Activated effector memory CD4-positive, alpha-beta T cell treated with Interleukin-2 at 50 U/mL for 16 hours (primary cell): ENCODE measurements at places on chromosomes 13 and 19.
A peak's percentile ranks its signal among the peaks of the same experiment; 100 is the strongest.

DNA sequence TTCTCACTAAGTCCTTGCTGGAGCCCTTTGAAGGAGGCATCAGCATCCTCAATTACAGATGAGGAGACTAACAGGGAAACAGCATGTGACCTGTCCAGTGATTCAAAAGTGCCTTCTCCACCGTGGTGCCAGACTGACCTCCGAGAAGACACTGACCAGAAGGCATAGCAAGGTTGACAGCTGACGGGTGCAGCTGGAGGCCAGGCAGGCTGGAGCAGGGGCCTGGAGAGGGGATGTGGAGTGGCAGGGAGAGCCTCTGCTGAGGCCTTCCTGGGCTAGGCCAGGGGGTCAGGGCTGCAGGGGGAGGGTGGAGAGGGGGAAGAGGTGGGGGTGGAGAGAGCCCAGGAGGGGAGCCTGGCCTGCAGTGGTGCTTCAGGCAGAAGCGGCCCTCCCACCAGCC, 66.3 kb downstream of the KCTD15 start:
- no peak for DNase-seq

DNA sequence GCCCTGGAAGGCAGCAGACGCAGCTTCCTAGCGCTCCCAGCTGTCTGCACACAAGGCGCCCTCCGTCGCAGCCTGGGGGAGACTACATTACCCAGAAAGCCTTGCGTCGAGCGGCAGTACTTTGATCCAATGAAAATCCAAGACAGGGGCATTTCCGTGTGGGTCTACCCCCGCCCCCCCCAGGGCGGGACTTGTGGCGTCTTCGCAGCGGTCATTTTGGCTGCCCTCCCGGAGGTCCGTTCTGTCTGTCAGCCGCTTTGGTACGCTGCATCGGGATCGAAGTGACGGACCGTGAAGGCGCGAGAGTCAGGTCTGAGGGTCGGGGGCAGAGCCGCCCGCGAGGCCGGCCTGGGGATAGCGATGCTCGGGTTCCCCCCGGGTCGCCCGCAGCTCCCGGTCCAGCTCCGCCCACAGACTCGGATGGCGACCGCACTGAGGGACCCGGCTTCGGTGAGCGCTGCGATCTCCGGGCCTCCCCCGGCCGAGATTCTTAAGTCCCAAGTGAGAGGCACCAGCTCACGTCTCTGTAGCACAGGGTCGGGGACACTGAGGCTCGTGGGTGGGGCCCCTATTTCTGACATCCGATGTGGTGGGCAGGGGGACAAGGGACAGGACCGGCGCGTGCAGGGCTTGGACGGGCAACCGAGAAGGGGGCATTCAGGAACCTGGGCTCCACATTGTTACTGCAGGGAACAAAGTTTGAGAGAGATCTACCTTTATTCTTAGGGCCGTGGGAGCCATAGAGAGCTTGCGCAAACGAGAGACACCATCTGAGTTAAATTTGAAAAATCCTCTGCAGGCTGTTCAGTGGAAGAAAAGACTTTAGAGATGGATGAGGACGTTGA, at the start of gene ZNF211:
ZNF211 (plus strand) TSS at position 182 of the 845 bp plus-strand sequence; CDS start at position 361, 179 bp downstream.
- DNase-seq = peak; percentile 79

GRCh38 chr19:45506989-45507871, at the start of gene VASP:
Gene VASP (plus strand): TSS chr19:45507479. CDS start chr19:45507772, 293 bp downstream.
- peak; percentile 92 for DNase-seq

GRCh38 chr19:1942078-1942933, 1.3 kb downstream of the CSNK1G2 start:
- DNase-seq = peak; percentile 73

- no peak for DNase-seq
These were observed 45.4 kb upstream of the TFDP1 start for GRCh38 chr13:113539176-113539575.

DNA sequence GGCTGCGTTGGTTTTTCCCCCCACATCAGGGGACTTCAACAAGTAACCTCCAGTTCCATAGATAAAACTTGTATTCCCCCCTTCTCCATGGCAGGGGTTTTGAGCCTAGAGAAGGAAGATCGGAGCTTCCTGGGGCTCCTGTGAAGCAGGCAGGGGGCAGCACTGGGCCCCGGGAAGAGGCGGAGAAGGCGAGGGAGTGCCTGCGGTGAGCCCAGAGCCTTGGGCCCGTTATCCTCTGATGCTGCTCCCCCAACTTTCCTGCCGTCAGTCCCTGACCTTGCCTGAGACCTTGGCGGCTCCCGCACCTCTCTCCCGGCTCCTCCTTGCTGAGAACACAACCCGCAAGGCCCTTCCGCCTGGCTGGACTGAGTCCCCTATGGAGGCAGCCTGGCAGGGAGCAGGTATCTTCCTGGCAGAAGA, 2.5 kb downstream of the LIPE start:
- DNase-seq = no peak

GRCh38 chr13:93066187-93066586, 160.4 kb upstream of the GPC6 start:
- no peak for DNase-seq

- no peak for DNase-seq
These were observed 5.3 kb downstream of the PODNL1 start for GRCh38 chr19:13932911-13933393.

GRCh38 chr19:17846146-17846545, 1.6 kb downstream of the JAK3 start:
- peak; percentile 33 for DNase-seq

DNA sequence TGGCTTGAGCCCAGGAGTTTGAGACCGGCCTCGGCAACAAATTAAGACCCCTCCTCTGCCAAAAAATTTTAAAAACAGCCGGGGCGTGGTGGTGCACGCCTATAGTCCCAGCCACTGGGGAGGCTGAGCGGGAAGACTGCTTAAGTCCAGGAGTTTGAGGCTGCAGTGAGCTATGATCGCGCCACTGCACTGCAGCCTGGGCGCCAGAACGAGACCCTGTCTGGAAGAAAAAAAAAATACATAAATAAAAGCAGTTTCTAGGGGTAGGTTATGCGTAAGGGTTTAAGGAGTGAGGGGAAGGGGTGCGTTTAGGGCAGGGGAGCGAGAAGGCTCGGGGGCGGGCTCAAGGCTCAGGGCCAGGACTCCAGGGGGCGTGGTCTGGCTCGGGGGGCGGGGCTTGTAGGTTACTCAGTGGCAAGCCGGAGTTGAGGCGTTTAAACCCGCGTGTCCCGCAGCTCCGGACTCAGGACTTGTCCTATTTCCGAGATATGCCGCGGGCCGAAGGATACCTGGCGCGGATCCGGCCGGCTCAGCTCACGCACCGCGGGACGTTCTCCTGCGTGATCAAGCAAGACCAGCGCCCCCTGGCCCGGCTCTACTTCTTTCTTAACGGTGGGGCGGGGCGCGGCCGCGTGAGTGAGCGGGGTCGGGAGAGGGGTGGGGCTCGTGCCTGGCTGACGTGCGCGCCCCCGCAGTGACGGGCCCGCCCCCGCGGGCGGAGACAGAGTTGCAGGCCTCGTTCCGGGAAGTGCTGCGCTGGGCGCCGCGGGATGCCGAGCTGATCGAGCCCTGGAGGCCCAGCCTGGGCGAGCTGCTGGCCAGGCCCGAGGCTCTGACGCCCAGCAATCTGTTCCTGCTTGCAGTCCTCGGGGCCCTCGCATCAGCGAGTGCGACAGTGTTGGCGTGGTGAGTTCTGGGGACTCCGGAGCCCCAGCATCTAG, 10.7 kb downstream of the SPACA6 start:
- peak; percentile 95 for DNase-seq

- peak; percentile 26 for DNase-seq
These were observed 671 bp downstream of the ZDHHC20 start for GRCh38 chr13:21458451-21458812.

DNA sequence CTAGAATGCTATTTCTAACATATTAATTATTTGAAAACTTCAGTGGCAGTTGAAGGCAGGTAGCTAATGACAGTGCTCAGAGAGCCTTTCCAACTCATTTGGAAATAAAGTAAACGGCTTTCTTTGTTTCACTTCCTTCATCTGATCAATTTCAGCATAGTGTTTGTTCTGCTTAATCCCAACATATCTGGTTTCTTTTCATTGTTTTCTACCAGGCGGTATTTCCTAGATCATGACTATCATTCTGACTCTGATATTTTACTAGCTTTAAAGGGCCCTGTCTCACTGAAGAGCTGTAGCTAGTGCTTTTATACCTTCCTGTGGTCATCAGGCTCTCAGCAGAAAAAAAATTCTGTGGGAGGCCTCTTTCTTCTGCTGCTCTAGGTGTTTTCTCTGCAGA, 178.6 kb downstream of the RBM26 start:
- DNase-seq = no peak

DNA sequence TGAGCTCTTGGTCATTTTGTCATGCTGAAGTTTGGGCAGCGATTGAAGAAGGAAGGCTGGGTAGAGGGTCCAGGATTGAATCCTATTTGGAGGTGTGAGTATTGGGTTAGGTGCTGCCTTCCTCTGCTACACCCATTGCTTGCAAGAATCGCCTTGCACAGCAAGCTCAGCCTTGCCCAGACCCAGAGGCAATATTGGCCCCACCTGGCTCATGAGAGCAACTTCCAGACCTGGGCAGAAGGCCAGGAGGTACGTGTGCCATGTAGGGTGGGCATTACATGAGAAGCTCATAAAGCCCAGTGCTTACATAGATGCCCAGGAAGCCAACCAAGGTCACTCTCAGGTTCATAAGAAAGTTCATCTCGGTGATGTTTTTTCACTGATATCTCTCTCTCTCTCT, 718.0 kb downstream of the EFNB2 start:
- no peak for DNase-seq

GRCh38 chr19:8108560-8109445, 40.6 kb downstream of the FBN3 start:
- no peak for DNase-seq

DNA sequence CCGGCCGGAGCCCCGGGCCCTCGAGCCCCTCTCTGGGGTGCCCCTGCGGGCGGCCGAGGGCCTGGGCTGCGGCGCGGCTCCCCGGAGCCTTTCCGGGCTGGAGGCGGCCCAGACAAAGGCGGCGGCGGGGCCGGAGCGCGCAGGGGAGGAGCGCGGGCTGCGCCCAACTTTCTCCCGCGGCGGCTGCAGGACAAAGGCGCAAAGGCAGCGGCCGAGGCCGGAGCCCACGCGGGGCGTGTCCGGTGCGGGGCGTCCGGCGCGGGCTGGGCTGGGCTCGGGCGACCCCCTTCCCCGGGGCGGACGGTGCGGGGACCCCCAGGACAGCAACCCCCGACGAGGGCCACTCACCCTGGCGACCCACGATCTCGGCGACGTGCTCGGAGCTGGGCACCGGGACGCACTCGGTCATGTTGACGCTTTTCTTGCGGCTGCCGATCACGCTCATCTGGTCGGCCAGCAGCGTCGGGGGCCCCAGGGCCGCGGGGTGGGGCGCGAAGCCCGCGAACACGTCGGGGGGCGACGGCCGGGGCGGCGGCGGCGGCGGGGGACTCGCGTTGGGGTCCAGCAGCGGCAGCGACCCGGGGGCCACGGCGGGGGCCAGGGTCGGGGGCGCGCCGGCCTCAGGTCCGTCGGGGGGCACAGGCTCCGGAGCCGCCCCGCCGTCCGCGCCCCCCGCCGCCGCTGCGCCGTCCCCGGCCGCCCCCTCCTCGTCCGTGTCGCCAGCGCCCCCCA, 843 bp downstream of the MEX3D start:
- DNase-seq = no peak

DNA sequence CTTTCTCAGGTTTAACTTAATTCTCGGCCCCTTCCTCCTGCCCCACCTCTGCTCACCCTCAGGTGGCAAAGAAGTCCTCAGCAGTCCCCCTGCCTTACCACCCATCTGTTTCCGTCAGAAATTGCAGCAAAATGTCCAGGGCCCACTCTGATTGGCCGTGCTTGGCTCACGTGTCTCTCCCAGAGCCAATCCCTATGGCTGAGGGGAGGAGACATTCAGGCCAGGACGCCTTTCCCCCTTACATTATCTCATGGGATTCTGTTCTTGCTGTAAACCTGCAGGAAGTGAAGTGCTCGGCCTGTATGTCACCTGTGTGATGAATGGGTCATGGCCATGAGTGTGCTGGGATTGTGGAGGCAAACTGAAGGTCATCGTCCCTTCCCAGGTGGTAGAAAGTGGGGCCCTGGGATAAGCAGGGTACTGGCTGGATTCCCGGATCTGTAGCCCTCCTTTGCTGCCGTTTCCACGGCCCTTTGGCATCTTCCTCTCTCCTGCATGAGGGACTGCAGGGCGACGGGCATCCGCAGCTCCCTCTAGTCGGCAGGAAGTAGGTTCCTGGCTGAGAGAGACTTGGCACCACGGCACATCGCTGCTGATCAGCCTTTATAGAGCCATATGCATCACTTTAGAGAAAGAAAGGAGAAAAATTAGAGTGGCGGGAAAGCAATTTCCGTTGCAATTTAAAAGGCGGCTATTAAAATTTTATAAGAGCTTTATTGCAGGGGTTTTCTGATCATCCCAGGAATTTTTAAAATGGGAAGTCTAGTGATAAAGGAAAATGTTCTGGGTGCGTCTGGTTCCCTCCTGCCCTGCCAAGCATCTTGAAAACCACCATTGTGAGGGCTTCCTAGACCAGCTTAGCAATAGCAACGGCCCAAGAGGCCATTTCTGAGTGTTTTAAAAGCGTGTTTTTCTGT, 118.2 kb downstream of the SIPA1L3 start:
- no peak for DNase-seq

DNA sequence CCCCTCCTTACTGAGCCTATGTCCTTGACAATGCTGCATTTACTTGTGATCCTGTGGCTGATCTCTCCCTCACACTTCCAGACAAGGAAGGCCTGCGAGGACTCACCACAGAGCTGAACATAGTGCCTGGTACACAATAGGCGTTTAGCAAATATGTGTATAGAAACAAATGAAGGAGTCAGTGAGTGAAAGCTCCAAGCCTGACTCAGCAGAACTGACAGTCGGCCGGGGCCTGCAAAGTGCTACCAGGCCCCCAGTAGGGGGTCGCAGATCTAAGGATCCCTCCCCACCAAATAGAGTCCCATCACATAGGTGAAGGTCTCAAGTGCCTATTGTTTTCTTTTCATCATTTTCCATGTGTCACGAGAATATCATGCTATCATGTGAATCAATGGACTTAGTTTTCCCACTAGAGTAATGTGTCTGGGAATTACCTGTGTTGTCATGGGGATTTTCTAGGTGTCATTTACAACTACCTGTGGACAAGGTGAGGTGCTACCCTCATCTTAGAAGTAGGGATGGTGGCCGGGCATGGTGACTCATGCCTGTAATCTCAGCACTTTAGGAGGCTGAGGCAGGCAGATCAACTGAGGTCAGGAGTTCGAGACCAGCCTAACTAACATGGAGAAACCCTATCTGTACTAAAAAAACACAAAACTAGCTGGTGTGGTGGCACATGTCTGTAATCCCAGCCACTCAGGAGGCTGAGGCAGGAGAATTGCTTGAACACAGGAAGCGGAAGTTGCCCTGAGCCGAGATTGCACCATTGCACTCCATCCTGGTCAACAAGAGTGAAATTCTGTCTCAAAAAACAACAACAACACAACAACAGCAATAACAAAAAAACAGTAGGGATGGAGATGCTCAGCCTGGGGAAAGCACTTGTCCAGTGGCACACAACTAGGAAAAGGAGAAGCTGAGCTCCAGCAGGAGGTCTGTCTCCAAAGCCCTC, 50.3 kb upstream of the CYP2A7 start:
- no peak for DNase-seq

DNA sequence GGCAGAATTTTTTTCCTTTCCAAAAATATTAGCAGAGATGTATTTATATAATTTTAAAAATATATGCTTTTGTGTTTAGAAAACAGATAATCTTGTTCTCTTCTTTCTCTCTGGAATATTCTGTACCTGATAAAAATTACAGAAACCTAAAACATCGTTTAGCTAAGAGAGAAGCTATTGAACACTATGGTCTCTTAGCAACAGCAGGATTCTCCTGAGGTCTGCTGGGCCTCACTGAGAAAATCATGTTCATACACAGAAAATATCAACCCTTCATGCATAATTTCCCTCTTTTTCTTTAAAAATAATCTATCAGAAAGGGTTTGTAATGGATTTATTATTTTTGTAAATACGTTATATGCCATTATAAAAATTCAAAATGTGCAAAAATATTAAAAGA, 242.2 kb downstream of the DCLK1 start:
- no peak for DNase-seq
